Activated CD4-positive, CD25-positive, alpha-beta regulatory T cell (primary cell): ENCODE measurements at places on chromosomes 12 and 14.

- no peak for DNase-seq
Measured at GRCh38 chr12:18721452-18721851, 16.4 kb downstream of the PLCZ1 start.

DNA sequence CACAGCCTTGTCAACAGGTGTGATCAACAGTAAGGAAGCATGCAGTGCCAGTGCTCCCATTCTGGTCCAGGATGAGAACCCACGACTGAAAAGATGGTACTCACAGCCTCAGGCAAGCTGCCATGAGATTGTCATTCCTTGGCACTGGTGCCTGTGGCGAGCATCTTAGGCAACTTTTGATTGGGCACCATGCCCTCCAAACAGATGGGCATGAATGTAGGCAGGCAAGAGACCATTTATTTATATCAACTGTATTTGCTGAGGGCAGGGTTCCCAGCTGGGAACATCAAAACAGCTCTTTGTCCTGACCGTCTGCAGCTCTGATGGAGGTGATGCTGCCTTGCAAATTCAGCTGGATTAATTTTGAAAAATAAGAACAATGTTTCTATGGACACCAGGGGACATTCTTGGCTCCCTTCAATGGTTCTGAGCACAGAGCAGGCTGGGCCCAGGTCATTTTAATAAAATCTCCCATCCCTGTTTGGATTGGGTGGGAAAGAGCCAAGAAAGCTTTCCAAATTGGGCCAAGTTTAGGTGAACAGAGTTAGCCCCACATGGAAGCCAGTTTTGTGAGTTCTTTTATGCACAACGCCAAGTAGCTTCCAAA, 522.5 kb downstream of the RMST start:
- no peak for DNase-seq

DNA sequence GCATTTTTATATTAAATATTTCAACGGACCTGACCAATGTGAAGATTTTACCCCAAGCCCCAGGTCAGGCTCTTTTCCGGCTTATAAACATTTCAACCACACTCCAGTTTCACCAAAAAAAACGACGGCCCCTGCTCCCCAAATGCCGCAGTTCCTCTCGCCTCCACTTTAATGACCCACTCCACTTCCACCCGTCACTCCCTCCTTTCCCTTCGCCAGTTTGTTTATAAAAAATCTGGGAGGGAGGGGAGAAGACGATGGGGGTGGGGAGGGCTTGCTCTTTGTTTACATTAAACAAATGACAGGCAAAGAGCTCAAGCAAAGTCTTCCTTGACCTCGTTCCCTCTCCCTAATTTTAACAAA, 5.4 kb downstream of the SIX6 start:
- DNase-seq, result no peak

- peak; percentile 13 for DNase-seq
Measured at GRCh38 chr12:111024205-111024801, 103.9 kb upstream of the MYL2 start.

DNA sequence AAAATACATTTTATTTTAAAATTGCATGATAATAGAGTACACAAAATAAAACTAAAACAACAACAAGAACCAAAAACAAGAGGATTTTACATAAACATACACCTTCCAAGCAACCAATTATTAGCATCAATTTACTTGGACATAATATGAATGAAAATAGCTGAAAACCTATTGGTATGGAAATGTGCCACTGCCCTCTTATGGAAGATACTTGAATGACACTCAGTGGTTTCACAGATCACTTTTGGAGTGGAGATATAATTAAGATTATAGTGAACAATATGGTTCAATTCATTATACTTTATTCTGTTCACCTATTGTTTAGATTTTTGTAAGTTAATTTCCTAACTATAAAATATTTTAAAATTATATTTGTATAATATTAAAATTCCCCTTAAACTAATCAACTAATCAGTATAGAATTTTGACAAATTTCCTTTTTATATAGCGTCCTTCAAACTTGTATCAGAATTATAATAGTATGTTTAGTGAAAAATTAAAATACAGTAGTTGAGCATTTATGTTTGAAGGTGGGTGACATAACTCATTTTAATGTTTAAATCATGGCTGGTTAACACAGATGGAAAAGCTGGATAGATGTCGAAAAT, 70.1 kb downstream of the SLC6A15 start:
- DNase-seq, result no peak
